PC-3 (cell line): ENCODE measurements at places on chromosomes 16 and 17.

- no peak for DNase-seq
These were observed 78.5 kb upstream of the NACA2 start for GRCh38 chr17:61669522-61669921.

DNA sequence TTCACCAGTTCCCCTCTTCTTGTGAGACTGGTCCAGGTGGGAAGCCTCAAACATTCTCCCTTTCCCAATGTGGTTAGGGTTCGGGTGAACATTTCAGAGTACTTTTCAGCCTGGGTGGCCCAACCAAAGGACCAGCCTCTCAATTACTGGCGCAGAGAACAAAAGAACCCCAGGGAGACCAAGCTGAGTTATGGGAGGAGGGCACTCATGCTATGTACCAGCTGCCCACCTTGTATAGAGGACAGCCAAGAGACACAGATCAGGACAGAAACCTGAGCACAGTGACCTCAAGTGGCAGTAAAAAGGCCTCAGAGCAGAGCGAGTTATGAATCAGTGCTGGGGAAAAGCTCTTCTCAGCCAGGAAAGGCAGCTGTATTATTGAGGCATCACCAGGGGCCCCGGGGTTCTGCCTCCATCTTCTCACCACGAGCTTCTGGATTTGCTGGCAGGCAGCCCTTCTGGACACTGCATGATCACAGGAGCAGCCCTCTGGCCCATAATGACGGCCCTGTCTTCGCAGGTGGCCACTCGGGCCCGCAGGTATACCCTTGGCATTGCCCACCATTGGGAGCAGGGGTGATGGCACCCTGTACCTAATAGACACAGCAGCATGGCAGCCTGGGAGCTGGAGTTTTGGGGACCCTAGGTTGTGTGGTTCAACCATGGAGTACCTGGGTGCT is 3.8 kb downstream of the G6PC3 start:
- no peak for DNase-seq

GRCh38 chr17:9386401-9386800 is 189.2 kb downstream of the STX8 start:
- no peak for DNase-seq

GRCh38 chr16:86319585-86320236 is 190.6 kb upstream of the FOXF1 start:
- DNase-seq, result no peak

DNA sequence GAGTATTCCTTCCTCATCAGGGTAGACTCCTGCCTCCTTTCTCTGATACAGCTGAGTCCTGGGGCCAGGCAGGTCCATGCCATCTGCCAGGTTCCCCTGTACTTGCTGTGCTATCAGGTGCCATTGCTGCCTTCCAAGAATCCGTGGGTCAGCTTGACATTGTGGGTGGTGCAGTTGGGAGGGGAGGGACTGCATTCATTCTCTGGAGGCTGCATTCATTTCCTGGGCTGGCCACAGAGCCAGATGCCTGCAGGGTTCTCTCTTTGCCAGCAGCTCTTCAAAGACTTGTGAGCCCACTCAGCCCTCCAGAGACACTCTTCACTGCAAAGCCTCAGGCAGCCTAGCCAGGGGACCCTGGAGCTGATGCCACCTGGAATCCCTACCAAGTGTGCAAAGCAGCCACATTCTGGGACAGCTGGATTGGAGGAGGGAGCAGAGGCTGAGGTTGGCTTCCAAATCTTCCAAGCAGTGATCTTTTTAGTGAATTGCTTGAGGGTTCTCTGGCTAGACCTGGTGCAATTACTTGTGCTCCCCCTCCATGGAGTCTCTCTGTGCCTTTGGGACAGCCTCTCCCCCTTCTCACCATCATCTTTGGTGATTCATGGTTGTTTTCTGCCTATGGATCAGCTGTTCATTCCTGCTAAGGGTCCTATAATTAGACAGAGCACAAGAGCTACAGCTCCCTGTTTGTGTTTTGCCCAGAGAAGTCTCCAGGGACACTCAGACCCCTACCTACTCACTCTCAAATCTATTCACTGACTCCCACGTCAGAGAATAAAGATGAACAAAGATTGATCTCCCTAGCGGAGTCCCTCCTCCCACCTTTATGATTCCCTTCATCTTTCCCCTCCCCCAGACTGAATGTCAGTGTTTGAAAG is 20.9 kb downstream of the ANKFN1 start:
- no peak for DNase-seq

- DNase-seq, result no peak
These were observed 8.9 kb downstream of the C16orf86 start for GRCh38 chr16:67675579-67675935.

- peak; percentile 42 for DNase-seq
These were observed 15.6 kb upstream of the TRIM25 start for GRCh38 chr17:56929362-56929969.

- no peak for DNase-seq
These were observed 2.3 kb downstream of the PERCC1 start for GRCh38 chr16:1433263-1433560.

GRCh38 chr16:82544378-82545160 is 82.2 kb upstream of the CDH13 start:
- DNase-seq, result no peak

DNA sequence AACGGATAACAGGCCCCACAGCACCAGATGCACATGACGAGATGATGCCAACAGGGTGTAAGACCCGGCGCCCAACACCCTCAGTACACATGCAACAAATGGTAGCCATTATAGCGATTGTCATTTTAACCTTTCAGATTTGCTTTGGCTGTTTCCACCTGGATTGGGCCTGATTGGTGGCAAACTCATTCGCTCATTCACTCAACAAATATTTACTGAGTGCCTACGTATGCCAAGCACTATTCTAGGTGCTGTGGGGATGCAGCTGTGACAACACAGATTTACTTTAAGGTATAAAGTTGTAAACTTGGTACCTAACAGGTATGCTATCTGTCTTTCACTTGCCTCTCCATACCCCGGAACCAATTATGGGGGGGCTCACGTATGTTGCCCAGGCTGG is 66.8 kb downstream of the SRCIN1 start:
- DNase-seq, result peak; percentile 3

- peak; percentile 88 for DNase-seq
These were observed 12.7 kb upstream of the CD300A start for GRCh38 chr17:74453665-74454196.

- DNase-seq, result no peak
These were observed 2.6 kb upstream of the RARA start for GRCh38 chr17:40306395-40306794.

DNA sequence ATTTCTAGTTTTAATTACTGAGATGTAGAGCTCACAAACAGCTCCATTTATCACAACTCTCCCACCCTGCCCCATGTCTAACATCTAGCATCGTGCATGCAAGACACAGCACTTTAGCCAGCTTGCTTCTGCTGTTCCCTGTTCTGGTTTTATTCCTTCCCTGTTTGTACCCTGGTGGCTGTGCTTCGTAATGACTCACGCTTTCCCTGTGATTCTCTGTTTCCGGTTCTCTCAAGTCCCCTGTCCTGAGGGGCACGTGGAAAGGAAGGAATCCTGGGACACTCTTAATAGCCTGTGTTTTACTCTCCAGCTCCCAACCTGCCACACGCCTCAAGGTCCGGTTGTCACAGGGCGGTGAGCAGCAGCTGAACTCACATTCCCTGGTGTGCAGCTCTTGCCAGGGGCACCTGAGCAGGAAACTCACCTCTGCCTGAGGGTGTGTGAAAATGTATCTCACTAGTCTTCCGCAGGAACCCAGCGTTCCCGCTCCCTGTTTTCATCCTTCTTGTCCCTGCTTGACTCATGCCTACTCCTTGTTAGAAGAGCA is 10.6 kb downstream of the SHISA6 start:
- DNase-seq, result no peak

GRCh38 chr16:24493821-24494220 is 45.5 kb upstream of the RBBP6 start:
- DNase-seq, result peak; percentile 68

DNA sequence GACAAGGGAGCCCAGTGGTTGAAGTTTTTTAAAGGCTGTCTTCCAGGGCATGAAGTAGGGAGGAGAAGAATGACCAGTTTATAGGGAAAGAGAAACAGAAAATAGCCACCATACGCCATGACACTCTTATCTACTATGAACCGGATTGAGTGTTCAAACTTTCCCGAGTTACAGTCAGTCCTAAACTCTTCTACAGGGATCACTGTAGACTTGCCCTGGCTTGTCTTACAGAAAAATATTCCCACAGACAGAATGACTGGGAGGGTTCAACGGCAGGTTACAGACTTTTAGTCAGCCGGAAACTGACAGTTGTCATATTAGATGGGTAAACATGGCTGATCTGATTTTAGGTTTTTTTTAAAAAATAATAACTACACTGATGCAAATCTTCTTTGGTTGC is 662.5 kb upstream of the SOX9 start:
- DNase-seq, result no peak

DNA sequence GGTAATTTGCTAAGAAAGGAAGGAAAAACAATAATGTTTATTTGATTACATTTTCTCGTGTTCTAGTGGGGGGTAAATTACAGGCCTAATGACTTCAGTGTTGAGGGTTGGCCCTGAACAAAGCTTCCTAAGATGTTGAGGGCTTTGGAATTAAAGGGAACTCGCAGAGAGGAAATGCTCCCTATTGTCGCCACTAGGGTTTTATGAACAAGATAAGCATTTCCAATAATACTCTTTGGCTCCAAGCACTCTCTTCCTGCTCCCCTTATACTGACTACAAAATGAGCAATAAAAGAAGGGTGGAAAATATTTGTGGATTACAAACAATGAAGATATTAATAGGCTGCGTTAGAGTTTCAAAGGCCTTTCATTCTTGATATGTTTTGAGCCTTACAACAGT is 363.6 kb downstream of the HS3ST3B1 start:
- DNase-seq, result peak; percentile 12

DNA sequence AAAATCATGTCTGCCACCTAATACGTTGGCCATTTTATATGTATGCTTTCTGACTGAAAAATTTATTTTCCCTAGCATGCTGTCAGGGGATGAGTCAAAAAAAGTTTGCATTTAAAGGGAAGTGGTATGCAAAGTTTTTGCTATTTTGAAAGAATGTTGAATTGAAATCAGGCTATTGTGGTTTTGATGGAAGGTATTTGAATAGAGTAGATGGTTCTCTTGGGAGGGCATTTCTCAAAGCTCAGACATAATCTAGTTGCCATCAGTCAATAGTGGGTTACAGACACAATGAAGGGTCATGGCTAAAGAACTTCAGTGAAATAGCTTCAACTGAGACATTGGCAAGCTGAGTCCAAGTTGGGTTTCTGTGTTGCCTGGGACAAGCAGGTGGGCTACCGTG is 102.4 kb downstream of the MAP2K6 start:
- no peak for DNase-seq

DNA sequence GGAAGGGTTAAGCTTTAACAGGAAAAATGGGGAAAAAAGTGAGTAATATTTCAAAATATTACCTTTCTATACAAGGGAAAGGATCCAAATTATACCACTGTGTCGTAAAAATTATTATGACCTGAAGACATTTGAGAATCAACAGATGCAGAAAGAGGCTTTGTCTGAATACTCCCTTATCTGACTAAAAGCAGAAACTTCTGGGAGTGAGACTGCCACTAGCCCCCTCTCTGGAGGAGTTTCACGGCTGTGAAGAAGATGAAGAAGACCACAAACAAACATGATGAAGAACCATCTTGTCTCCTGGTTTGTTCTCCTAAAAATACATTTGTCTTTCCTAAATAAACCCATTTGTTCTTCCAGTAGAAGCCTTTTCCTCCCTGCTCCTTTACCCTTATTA is 29.4 kb downstream of the CNTROB start:
- DNase-seq, result no peak

GRCh38 chr16:27947696-27948095 is 115.8 kb downstream of the GSG1L start:
- no peak for DNase-seq

DNA sequence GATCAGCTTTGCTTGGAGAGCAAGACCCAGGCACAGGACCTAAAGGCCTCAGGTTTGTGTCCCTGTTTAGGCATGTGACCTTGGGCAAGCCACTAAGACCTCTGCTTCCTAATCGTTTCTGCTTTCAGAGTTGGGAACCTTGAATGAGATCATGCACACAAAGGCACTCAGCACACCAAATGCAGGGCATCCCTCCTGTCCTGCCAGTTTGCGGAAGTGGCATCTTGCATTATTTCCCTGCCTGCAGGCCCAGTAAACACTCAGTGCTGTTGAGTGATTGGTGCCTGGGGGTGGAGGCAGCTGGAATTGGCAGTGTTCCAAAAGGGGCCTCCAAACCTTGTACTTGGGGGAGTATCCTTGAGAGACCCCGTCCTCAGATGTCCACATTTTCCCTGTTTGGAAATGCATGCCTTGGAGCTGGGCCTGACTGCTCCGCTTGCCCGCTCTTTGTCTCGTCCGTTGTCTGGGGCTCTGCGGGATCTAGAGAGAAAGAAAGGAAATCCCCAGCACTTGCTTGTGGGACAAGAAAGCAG is 28.7 kb downstream of the MRM1 start:
- DNase-seq, result no peak

DNA sequence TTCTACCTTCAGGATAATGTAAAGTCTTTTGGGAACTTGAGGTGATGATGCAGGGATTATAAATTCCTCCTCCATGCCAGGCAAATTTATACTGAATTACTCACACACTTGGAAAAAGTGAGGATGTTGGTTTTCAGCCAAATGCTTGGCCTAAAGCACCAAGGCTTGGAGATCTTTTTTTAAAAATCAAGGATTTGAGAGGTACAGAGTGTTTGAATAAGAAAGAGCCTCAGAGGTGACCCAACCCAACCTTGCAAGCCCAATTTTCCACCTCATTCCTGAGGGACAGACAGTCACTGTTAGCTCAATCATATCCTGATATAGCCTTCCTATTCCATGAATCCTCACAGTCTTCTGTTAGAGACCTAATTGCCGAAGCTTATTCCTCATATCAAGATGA is 14.0 kb downstream of the GRIN2A start:
- DNase-seq, result peak; percentile 77

DNA sequence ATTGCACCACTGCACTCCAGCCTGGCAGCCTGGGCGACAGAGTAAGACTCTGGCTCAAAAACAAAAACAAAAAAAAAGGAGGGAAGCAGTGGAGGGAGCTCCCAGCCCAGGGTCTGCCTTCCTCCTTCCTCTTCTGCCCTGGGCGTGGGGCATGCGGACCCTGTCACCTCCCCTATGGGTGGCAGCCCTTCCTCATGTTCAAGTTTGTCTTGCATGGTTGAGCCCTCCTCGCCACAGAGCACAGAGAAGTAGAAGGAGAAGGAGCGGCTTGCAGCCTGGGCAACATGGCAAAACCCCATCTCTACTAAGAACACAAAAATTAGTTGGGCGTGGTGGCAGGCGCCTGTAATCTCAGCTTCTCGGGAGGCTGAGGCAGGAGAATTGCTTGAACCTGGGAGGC is 21.4 kb upstream of the TIMP2 start:
- DNase-seq, result no peak

- DNase-seq, result no peak
These were observed 47.9 kb upstream of the CPHXL start for GRCh38 chr16:75774197-75774596.
